Activated naive CD8-positive, alpha-beta T cell treated with anti-CD3 and anti-CD28 coated beads, Interleukin-2, amount 10 ng/mL, durations not matched to agents 7 days and 5 days (primary cell): ENCODE measurements at places on chromosomes 3 and 15. TPM values are rescaled to one million over a fixed set of nuclear protein-coding genes. Genes with fewer than 3 reads are reported as not detected.

DNA sequence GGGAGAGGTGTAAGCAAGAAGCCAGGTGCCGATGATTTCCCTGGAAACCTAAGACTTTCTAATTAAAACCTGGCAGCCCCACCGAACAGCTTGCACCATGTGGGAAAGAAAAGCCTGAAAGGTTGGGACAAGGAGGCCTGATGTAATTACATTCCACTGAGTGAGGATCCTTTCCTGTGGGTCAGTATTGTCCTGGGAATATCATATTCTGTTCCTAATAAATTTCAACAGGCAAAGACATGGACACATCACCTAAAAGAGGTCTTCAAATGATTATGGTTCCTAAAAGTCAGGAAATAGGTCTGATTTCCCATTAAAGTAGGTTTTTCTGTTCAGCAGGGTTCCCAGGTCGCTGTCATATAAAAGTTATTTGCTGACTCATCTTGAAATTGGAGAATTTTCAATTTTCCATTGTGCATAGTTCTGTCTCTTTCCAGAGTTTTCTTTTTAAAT lies 58.5 kb downstream of the DUT start:
- no peak for DNase-seq

The ARRDC4 gene
- total RNA-seq, result 0.94 TPM

DNA sequence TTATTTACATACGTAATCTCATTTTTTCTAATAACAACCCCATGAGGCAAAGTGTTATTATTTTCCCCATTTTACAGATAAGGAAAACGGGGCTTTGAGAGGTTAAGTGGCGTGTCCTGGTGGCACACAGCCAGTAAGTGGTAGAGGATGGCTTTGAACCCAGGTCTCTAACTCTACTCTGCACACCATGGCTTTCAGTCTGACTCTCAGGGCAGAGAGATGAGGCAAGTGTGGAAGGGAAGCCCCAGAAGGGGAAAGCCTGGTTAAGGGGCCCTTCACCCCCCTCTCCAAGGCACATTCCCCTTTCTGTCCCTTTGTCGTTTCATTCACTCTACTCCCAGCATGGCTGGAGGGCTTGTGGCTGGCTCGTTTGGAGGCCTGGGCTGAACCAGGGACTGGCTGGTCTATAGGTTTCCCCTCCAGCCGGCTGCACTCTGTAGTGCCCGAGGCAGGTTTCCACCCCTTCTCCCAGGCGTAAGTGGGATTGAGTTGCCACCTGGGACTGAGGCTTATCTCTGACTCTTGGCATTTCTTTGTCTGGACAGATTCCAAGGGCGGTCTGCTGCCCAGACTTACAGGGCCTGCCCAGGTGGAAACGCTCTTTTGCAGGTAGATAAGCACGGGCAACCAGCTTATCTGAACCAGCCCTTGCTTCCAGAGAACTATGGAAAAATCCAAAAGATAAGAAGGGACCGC lies 12.1 kb downstream of the SEMA4B start:
- no peak for DNase-seq

DNA sequence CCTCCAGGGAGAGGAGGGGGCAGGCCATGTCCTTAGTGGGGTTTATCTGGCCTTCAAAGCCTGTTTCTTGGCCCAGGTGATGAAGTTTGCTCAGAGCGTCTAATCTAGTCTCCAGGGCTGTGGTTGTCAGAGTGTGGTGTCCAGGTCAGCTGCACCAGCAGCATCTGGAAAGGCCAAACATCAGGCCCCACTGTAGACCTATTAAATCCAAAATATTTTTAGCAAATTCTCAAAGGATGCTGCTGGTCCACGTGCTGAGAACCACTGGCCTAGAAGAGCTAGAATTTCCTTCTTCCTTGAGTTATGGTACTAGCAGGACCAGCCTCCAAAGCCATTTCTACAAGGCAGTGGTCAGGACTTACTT lies 28.9 kb downstream of the SLC28A1 start:
- DNase-seq, result no peak

DNA sequence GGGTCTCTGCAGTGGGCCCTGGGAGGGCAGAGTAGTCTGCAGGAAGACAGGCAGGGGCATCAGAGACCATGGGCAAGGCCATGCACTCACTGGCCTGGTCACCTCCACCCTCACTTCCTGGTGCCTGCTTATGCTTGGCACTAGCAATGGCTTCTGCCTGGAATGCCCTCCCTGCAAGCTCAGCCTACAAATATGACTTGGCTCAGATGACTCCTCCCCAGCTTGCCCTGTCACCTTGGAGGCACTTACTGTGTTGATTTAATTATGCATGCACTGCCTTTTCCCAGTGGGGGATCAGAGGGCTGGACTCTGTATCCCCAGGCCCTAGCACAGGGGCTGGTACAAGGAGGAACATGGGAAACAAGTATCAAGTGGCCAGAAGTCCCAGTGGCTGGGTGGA lies 7.8 kb downstream of the C3orf18 start:
- no peak for DNase-seq

GRCh38 chr3:79097964-79098660 lies 669.7 kb downstream of the ROBO1 start:
- DNase-seq, result no peak

The IQGAP1 gene
- 211 TPM for total RNA-seq

DNA sequence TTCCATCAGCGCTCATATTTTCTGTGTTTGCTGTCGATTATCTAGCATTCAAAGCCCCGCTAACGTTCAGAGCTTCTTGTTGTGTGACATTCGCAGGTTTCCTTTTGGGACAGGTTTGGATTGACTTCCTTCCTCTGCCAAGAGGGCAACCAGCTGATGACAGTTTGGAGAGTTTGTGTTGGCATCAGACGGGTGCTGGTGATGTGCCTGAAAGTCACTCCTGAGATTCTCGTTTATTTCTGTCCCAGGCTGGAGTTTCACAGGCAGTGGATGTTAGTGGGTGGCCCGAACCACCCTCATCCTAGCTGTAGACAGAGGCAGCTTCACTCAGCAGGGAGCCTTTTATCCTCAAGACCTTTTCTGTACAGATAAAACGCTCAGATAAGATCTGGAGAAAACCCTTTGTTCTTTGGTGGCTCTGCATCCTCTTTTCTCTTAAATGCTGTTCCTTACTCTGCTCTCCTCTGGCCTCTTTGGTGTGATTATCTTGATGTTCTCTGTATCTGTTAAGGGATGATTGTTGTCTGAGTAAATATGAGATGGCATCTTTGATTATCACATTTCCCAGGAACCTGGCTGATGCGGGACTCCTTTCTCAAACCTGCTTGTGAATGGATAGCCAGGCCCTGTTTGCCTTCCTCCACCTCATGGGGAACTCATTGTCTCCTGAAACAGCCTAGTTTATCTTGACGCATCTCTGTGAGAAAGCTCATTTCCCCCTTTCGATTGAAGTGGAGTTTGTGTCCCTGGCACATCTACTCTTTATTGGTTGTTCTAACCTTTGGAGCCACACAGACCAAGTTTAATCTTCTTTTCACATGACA lies 35.9 kb downstream of the CGNL1 start:
- no peak for DNase-seq

GRCh38 chr3:44409640-44410410 lies 67.6 kb downstream of the ZNF445 start:
- no peak for DNase-seq
